ENCODE measurements at places on chromosomes 1 and 21.

GRCh38 chr1:55310505-55310971 is 95.4 kb upstream of the USP24 start:
- peak; percentile 94 for DNase-seq

DNA sequence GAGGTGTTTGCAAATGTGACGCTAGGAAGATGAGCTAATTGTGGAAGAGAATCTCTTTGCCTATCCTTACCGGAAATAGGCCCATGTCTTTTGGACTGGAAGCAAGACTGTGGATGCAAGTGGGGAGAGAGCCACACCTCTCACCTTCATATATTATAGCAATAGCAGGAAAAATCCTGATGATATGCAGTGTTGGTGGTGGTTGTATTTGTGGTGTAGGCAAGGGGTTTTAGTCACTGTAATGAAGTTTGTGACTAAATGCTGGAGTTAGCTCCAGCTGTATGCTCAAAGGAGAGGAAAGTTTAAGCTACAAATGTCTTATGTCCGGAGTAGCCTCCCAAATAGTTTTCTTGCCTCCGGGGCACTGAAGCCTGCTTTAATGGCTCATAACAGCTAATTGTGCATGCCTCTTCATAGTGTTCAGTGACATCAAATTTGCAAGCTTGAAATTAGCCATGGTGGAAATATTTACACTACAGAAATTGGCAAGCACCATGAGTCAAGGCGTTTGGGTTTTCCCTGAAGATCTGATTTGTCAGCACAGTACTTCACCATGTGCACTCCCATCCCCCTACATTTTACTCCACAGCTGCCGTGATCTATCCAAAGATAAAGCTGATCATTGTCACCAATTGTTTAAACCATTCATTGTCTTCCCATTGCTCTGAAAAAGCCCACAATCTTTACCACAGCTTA is 102.6 kb upstream of the ZNF644 start:
- DNase-seq: no peak

- no peak for DNase-seq
These were observed 258.7 kb upstream of the AJAP1 start for GRCh38 chr1:4395676-4396075.

GRCh38 chr1:17488995-17489767 is 49.7 kb upstream of the RCC2 start:
- no peak for DNase-seq

DNA sequence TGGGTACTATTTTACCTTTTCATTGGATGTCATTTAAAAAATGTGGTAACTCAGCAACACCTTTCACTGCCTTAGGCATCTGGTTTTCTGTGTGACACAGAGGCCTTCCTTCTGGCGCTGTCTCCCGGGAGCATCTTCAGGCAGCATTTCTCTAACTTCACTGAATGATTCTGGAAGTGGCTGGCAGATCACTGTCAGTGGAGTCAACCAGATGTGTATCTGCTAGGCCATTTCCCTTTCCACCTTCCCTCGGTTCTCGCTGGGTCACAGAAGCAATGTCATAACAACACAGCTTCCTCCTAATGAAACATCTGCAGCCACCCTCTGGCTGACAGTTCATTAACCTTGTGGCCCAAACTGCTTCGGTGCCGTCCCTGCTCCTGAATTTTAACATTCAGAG is 137.8 kb downstream of the KIF26B start:
- DNase-seq: no peak

GRCh38 chr1:219120624-219121544 is 52.8 kb upstream of the LYPLAL1 start:
- DNase-seq: peak; percentile 84

DNA sequence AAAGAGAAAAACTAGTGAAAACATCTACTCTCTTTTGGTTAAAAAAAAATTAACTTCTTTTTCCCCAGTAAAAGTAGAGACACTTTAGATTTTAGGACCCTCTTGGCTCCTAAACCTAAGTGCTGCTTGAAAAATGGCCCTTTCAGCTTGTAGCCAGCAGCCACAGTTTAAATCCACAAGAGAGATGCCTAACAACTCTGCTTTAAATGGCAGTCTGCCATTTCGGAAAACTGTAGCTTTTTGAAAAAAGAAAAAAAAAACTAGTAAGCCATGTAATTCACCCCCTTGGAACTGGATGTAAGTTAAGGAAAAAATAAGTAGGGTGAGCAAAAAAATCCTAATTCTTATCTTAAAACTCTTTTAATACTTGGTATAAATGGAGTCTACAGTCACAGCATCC is 56.0 kb downstream of the LHX9 start:
- no peak for DNase-seq

DNA sequence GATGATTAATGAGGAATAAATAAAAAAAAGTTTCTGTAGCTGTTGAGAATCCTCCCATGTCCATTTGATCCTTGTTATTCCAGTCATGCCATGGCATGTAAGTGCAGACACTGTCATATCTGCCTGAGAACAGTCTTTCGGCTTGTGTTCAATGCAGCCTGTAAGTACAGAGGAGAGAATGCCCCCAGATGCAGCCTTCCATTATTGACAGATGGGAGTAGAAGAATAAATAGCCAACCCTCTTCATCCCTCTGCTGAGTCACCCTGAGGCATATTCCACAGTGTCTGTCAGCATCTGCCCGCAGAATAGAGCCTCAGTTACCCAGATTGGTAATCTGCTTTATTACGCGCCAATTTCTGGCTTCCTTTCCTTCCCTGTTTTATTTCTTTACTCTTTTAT is 139.4 kb downstream of the LRRC7 start:
- DNase-seq: no peak

All from astrocyte of the cerebellum (primary cell).